ENCODE measurements at places on chromosomes 5 and 9.

- DNase-seq, result no peak
Measured at GRCh38 chr5:10875201-10875768, 114.3 kb upstream of the DAP start.

GRCh38 chr5:163565931-163566608 lies 60.7 kb downstream of the MAT2B start:
- DNase-seq, result peak; percentile 22

GRCh38 chr5:172005708-172006320 lies 624 bp downstream of the FBXW11 start:
- DNase-seq, result peak; percentile 18

GRCh38 chr5:140690376-140690932 lies 716 bp downstream of the HARS1 start:
- no peak for DNase-seq

DNA sequence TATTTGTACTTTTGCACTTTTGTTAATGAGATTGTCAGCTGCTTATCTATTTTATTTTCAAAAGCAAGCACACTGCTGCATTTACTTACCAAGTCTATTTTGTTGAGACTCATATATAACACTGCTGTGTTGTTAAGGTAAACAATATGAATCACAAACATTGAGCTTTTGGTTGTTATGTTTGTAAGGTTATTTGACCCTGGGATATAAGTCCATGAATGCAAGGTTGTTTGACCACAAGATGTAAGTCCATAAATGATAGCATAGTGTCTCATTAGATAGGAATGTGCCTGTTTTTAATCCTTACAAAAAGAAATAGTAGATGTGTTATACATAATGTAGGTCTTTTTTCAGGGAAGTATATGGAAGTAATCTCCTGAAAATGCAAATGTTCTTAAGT lies 845.9 kb downstream of the CDH9 start:
- DNase-seq, result no peak

DNA sequence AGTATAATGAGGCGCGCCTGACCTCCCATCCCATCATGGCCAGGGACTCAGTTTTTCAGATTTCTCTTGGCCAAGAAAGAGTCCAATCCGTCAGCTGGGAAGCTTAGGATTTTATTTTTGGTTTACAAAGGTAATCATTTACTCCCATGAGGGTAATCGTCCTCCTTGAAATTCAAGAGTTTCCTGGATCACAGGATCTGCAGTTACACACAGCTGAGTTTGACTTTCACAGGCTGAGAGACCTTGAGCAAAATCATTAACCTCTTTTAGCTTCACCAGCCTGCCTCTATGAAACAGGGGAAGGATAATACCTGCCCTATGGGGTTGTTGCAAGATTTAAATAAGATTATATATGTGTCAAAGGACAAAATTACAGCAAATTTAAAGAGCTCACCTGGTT lies 15.4 kb upstream of the AK3 start:
- no peak for DNase-seq

DNA sequence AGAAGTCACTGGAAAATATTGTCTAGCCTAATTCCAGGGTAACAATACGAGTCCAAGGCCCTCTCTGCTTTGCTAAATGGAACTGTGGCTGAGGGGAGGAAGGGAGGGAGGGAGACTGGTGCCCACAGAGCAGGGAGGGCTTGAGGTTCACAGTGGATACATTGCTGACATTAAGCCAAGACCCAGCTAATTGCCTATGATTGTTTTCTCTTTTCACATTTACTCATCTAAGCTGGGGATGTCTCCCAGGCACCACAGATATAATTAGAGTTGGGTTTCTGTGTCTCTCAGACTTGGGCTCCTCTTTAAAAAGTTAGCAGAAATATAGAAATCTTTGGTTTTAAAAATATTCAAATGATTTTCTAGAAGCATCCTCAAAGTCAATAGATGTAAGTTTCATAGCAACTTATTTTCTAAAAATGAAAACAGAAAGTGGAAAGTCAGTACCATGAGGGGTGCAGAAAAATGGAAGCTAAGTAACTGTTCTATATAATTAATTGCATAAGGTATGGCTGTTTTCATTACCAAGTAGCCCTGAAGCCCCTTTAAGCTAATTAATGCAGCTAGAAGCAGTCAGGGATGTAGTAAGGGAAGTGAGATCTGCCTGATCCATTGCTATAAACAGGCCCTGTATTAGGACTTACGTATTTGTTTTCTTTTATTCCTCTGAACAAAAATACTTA lies 259.8 kb downstream of the NDUFS4 start:
- no peak for DNase-seq

DNA sequence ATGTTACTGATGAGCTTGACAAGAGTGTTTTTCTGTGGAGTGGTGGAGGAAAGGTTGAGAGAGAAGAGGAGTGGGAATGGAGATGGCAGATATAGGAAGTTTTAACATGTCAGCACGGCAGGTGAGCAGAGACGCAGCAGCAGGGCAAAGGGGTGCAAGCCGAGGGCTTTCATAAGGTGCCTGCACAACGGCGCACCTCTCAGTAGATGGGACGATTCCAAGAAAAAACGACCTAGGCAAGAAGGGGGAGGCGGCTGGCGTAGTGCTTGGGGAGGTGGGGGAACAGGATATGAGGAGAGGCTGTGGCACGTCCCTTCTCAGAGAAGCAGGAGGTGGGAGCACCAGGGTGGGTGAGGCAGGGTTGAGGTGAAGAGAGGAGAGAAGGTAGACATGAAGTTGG lies 24.5 kb downstream of the ARPC5L start:
- no peak for DNase-seq

DNA sequence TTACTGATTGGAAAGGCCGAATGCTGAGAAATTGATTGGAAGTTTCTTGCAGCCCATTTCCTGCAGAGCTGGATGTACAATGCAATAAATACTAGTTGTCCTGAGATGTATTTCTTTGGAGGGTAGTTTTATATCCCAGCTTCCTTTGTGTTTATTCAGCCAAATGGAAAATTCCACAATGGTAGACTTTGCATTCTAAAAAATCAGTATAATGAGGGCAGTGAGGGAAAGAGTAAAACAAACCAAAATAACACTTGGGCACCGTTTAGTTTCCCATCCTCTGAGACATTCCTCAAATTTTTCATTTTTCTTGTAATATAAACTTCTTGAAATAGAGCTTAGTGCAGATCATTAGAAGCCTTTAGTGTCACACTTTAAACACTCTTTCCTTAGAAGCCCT lies 379.4 kb downstream of the EBF1 start:
- DNase-seq, result no peak

GRCh38 chr9:109286981-109287380 lies 33.9 kb downstream of the EPB41L4B start:
- DNase-seq, result no peak

DNA sequence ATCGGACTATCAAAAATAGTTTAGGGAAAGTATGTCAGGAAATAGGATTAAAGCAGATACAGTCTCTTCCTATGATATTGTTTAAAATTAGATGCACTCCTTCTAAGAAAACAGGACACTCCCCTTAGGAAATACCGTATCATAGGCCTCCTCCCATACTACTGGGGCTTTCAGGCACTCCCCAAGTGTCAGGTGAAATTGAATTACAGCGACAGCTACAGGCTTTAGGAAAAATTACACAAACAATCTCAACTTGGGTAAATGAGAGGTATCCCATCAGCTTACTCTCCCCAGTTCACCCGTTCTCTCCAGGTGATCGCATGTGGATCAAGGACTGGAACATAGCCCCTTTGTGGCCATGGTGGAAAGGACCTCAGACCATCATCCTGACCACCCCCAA lies 110.4 kb upstream of the EPB41L4A start:
- DNase-seq, result no peak

GRCh38 chr5:140344683-140345423 lies 1.6 kb downstream of the HBEGF start:
- DNase-seq, result no peak

GRCh38 chr9:88966894-88967676 lies 24.2 kb upstream of the S1PR3 start:
- no peak for DNase-seq

- no peak for DNase-seq
Measured at GRCh38 chr5:177509381-177509951, at the start of gene DOK3. Gene DOK3, minus strand, starts transcription at chr5:177509826. Its CDS starts 286 bp downstream, at chr5:177509540.

GRCh38 chr5:78526049-78526525 lies 122.5 kb downstream of the LHFPL2 start:
- DNase-seq, result no peak

DNA sequence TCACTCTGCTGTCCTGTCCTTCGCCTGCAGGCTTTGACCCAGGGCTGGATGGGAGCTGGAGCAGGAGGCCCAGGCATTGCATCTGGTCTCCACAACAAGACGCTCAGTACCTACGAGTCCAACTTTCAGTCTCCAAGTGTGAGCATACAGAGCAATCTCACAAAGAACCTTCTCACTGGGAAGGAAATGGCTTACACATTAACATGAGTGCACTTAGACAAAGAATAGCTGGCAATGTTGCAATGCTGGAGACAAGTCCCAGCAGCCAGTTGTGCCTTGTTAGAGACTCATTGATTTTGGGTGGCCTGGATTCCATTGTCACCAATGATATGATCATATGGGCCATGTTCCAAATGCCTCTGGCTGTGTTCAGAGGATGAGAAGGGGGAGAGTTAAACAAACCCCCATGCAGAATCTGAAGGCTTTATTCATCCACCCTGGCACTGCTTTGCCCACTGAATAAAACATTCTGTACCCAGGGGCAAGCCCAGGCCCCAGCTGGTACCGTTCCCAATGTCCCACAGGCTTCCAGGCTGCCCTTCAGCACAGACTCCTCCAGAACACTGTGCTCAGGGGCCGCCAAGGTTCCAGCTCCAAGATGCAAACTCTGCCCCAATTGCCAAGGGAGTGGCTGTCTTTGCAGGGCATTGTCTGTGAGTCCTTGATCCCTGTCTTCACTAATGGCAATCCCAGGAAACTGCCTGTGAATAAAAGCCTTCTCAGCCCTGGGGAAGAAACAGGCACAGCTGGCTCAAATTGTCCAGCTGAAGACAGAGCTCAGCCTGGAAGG lies 185.5 kb downstream of the HSD17B3 start:
- DNase-seq, result no peak

- no peak for DNase-seq
Measured at GRCh38 chr5:122291000-122291901, 20.8 kb upstream of the SNCAIP start.

GRCh38 chr5:105392122-105392709 lies 1829.6 kb upstream of the NUDT12 start:
- DNase-seq, result no peak

- DNase-seq, result no peak
Measured at GRCh38 chr5:135205632-135206349, 171.8 kb upstream of the PITX1 start.

- no peak for DNase-seq
Measured at GRCh38 chr5:98144116-98144515, 629.3 kb upstream of the RGMB start.

- no peak for DNase-seq
Measured at GRCh38 chr9:91486699-91487497, 63.3 kb upstream of the NFIL3 start.

GRCh38 chr5:142862594-142862993 lies 92.4 kb downstream of the ARHGAP26 start:
- no peak for DNase-seq

DNA sequence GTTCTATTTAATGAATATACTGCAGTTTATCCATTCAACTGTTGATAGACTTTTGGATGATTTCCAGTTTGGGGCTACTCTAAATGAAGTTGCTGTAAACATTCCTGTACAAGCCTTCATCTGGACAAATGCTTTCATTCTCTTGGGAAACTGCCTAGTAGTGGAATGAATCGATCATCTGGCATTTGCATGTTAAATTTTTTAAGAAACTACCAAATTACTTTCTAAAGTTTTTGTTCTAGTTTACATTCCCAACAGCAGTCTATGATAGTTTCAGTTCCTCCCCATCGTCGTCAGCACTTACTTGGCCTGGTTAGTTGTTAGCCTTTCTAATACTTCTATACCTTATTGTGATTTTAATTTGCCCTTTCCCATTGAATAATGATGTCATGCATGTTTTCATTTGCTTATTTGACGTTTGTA lies 306.3 kb downstream of the FER start:
- DNase-seq, result no peak

DNA sequence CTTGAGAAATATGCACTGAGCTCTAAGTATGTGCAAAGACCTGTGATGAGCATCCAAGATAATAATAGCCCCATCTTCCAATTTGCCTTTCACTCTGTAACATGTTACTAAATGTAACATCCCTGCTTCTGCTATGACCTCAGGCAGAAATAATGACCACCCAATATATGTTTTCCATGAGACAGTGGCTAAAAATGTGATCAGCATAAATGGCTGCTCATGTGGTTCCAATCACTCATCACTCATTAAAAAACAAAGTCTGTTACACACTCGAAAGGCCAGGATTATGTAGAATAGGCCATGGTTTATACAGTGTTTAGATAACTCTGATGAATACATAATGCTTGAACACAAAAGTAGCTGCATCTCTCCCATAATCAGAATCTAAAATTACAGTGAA lies 71.4 kb upstream of the MOCS2 start:
- no peak for DNase-seq

- DNase-seq, result peak; percentile 94
Measured at GRCh38 chr5:177133096-177133852, at the start of gene NSD1. Gene NSD1, plus strand, starts transcription at chr5:177133773. Its CDS starts 1,331 bp downstream, at chr5:177135104.

DNA sequence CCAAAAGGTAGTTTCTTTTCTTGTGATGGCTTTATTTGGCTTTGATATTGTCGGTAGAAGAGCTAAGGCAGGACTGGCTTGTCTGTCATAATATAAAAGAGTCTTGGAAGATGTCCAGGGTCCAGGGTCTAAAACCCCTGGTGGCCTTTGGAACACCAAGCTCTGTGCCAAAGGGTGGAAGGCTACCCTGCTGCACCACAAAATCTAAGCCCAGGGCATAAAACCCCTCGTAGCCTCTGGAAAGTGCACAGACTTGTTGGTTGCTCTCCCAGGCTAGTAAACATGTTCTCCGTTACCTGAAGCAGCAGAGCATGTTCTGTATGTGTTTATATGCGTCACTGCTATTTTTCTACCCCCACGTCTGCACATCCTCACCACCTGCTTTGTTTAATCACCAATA lies 75.5 kb downstream of the OSTF1 start:
- DNase-seq, result no peak

- DNase-seq, result no peak
Measured at GRCh38 chr5:99814321-99815063, 720.7 kb upstream of the FAM174A start.

- DNase-seq, result no peak
Measured at GRCh38 chr5:171483551-171484135, 64.2 kb downstream of the FGF18 start.

DNA sequence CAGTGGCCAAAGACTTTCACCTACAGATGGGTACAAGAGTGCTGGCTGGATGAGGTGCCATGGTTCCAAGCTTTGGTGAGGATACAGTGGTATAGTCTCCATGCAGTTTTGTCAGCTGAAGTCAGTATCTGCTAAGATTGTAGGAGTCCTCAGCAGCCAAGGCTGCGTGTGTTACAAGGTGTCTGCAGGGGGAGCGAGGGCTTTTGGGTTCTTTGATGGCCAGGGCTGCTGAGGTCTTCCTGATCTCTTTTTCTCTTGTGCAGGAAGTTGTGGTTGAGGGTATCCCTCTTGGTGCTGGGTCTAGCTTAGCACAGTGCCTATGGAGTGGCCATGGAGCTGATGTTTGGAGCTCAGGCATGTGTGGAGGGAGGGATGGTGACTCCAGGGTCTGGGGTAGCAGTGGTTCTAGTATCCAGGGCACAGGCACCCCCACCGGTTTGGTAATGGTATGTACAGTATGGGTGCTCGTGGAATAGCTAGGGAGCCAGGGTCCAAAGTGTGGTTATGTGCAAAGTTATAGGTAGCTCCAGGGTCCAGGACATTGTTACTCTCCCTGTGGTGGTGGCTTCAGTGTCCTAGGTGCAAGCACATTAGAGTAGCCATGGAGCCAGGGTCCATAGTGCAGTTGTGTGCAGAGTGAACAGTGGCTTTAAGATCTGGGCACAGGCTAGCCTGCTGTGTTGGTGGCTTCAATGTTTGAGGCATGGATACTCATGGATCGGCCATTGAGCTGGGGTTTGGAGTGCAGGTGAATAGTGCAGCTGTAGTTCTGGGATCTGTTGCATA lies 36.7 kb downstream of the CNTLN start:
- no peak for DNase-seq

All from CD4-positive, alpha-beta T cell treated with Interleukin-17A for 1 hour (primary cell).